Stimulated activated CD8-positive, alpha-beta memory T cell treated with anti-CD3 and anti-CD28 coated beads, Interleukin-4, amount 100 ng/mL, for 4 hours (primary cell): ENCODE measurements at places on chromosomes 4 and X.

DNA sequence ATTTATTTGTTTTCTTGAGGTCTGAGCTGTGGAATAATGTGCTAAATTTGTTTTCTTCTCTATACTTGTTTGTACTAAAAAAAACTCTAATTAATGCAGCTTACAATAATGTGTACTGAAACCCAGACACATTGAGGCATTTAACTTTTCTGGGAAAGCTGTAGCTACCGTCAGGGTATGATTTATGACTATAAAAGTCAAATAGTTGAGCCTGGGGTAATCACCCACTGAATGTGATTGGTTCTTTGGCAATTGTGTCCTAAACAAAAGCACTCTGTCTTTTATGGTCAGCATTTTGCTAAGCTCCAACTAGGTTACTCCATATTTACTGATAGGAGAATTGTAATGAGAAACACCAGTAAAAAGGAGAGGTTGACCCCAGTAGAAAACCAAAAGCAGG lies 65.9 kb upstream of the CBLL2 start:
- DNase-seq = no peak

DNA sequence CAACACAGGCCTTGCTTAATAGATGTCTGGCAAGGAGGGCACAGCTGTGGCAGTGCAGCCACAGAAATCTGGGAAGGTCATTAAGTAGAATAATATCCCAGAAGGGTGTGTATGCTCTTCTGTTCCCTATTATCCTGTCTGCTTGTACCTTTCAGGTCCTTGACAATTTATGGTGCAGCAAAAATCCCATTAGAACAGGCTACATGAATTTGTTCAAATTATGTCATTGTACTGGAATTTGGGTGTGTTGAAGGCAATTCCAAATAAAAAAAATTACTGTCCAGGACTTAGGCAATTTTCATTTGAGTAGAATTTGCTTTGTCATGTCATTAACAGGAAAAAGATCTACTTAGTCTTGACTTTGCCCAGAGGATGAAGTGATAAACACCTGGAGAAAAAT lies 192.1 kb downstream of the IDS start:
- DNase-seq = no peak

- no peak for DNase-seq
Observed at GRCh38 chr4:183770906-183771305, 111.8 kb downstream of the TRAPPC11 start.

- no peak for DNase-seq
Observed at GRCh38 chrX:46587158-46587557, 13.6 kb downstream of the CHST7 start.

DNA sequence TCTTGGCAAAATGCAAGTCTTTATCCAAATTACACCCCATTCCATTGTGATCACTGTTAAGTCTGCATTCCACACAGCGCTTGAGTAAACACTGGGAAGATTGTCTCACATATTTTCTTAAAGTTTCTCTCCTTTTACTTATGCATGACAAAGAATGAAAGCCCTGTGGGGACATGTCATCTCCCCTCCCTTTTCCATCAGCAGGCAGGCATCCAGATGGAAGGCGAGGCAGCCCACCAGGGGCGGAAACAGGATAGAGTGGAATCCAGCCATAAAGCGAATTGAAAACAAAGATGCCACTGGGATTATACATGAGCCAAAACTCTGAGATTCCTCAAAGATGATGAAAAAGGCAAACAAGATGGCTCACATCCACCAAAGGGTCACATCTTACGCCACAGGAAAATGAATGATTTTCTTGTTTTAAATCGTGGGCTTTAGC lies 78.2 kb downstream of the AFAP1 start:
- DNase-seq = no peak

- no peak for DNase-seq
Observed at GRCh38 chr4:40626183-40626990, 3.3 kb downstream of the RBM47 start.
